Right renal pelvis (tissue), 4 donors: ENCODE measurements at places on chromosomes 2 and 18.

DNA sequence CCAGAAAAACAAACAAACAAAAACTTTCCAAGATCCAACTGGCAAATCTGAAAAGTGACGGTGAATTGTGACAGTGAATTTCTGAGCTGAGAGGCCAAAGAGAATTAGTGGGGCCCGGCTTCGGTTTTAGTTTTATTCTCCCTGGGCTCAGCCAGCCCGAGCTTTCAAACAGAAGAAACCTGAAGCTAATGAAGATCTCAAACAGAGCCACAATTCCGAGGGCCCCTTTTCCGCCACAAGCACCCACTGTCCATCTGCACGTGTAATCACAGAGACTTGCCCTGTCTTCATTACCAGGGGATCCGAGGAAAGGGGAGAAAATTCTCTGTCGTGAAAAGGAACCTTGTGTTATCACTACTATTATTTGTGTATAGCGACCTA, 4.2 kb upstream of the ONECUT2 start:
- no peak for DNase-seq

- DNase-seq: no peak
Observed at GRCh38 chr2:43183743-43184142, 42.7 kb downstream of the ZFP36L2 start.

GRCh38 chr2:138424436-138425140, 77.0 kb upstream of the SPOPL start:
- DNase-seq: no peak

GRCh38 chr2:10482460-10482859, 34.3 kb upstream of the ODC1 start:
- no peak for DNase-seq

- DNase-seq: no peak
Observed at GRCh38 chr2:187377340-187377739, 70.7 kb downstream of the CALCRL start.

DNA sequence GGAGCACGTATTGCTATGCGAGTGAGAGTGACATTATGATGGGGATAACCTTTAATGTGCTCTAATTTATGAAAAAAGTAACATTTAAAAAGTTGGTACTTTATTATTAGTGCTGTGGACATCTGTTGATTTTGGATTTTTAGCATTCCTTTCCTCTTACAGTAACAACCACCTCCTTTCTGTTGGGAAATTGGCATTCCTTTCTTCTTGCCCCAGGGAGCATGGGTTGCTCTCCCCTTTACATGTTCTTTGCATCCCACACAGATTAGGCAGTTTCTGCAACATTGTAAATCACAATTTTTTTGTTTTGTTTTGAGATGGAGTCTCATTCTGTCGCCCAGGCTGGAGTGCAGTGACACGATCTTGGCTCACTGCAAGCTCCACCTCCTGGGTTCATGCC, 300.2 kb downstream of the LPIN1 start:
- DNase-seq: no peak

- no peak for DNase-seq
Observed at GRCh38 chr2:184847331-184847730, 249.0 kb downstream of the ZNF804A start.

- no peak for DNase-seq
Observed at GRCh38 chr18:48215876-48216638, 193.1 kb downstream of the ZBTB7C start.
